ENCODE measurements at places on chromosomes 4 and X.

DNA sequence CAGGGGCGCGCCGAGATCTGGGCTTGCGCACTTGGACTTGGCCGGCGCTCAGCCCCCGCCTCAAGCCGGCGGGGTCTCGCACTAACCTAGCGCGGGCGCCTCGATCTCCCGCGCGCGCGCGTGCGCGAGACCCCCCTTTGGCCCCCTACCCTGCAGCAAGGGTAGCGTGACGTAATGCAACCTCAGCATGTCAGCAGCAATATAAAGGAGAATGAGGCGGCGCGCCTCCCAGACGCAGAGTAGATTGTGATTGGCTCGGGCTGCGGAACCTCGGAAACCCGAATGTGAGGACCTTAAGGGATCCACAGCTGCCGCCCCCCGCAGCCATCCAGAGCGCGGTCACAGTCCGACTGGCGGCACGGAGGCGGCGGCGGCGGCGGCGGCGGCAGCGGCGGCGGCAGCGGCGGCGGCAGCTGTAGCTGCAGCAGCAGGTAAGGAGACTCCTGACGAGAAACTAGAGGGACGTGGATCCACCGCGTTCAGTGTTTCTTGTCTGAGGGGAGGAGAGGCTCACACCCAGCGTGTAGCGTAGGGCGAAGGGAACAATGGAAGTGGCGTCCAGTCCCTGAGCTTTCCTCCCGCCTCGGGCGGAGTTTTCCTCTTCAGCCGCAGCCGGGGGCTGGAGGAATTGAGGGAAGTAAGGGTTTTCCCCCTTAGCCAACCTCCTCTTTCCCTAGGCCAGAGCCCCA, at the start of the genes SATL1 and ZNF711:
Gene SATL1 (minus strand): TSS at position 19 of the 689 bp plus-strand sequence. CDS start 134,811 bp downstream, outside the sequence.
Gene ZNF711 (plus strand): TSS at position 231 of the 689 bp plus-strand sequence. CDS start 3,582 bp downstream, outside the sequence.
- peak; percentile 7 for DNase-seq

DNA sequence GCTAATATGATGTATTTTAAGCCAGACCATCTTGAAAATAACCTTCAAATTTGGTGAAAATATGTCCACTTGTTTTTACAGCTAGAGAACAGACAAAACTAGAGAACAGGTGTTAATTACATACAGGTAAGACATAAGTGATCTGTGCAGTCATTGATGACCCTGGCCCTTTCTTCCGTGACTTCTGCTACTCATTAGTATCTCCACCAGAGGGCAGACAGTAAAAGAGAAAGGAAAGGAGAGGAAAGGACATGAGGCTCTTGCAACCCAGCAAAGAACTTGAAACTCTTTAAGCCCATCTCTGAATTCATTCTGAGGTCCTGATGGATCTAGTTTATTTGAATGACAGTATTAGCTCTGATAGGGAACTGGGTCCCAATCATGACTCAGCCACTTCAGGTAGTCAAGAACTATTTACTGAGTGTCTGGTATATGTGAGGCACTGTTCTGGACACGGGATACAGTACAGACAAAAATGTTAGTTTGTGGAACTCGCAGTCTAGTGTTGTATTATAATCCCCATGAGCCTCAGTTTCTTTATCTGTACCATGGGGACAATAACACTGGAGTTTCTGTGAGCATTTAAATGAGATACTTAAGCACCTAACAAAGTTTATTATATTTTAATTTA, 121.0 kb upstream of the TEX13D start:
- peak; percentile 64 for DNase-seq

- no peak for DNase-seq
Measured at GRCh38 chrX:140440876-140441275, 64.0 kb downstream of the SOX3 start.

GRCh38 chr4:48223633-48224295, 45.9 kb downstream of the TEC start:
- no peak for DNase-seq

DNA sequence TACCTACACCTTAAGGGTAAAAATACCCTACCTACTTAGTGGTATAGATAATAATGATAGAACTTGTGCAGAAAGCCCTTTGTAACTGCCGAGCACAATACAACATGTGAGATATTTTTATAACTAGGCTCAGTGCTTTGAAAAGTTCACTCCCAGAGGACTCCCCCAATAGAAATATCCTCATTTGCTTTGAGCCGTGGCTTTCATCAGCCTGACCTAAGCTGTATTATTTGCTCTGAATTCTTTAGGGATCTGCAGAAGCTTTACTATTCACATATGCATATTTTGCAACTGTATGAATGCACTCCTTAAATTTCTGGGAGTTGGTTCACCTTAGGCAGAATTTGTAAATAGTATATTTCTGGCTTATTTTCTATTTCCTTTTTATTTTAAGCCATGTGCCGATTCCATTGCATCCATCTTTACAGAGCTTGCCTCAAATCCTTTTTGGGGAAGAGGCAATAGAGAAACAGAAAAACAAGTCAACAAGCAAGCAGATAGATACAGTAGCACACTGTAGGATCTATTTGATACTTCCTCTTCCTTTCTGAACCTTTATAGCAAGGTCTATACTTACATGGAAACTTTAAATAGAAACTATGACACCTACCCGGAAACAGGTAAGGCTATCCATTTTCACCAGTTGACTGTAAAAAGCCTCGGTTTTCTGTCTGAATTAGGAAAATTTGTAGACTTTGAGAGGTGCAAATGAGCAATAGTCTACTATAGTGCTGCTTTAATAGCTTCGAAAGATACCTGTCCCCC, 242.5 kb upstream of the VCX3A start:
- DNase-seq = no peak
